ENCODE measurements at places on chromosomes 3 and 15. TPM values are rescaled to one million over a fixed set of nuclear protein-coding genes. Genes with fewer than 3 reads are reported as not detected.

Gene SNURF
- total RNA-seq: 42.7 TPM

Gene RBSN
- 17.7 TPM for total RNA-seq

DNA sequence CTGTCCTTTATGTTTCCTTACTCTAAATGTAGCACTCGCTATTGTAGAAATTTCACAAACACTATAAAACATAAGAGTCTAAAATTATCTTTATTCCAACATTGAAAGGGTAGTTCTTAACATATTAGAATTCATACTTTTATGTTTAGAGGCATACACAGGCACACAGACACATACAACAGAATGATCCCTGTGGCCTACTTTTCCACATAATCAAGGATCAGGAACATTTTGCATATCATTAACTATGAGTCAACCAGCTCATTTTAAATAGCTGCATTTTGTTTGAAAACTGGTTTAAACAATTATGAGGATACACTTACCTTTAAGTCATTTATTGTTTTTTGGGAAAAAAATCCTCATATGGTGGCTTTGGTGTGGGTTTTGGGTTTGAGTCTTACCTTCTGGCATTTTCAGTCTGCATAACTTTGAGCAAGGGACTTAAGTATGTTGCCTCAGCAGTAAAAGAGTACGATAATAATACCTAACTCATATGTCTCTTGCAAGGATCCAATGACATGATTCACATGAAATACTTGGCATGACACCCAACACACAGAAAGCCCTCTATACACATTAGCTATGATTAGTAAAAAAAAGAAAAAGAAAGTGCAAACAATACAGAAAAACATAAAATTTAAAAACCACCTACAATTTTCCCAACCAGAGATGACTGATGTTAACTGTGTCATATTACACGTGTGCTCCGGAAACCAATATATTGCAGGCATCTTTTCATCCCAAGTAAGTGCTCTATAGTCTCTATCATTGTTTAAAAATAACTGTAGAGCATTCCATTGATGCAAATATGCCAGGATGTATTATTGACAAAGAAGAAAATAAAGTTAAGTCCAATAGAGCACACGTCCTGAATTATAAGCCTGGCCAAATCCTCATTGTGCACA is 213.1 kb upstream of the ADAMTS9 start:
- DNase-seq: no peak

DNA sequence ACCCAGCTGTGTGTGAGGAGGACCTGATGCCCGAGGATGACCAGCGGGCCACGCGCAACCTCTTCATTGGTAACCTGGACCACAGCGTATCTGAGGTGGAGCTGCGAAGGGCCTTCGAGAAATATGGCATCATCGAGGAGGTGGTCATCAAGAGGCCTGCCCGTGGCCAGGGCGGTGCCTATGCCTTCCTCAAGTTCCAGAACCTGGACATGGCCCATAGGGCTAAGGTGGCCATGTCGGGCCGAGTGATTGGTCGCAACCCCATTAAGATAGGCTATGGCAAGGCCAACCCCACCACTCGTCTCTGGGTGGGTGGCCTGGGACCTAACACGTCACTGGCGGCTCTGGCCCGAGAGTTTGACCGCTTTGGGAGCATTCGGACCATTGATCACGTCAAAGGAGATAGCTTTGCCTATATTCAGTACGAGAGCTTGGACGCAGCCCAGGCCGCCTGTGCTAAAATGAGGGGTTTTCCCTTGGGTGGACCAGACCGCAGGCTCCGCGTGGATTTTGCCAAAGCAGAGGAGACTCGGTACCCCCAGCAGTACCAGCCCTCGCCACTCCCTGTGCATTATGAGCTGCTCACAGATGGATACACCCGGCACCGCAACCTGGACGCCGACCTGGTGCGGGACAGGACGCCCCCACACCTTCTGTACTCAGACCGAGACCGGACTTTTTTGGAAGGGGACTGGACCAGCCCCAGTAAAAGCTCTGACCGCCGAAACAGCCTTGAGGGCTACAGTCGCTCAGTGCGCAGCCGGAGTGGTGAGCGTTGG is 1.5 kb downstream of the RBM15B start:
- no peak for DNase-seq

DNA sequence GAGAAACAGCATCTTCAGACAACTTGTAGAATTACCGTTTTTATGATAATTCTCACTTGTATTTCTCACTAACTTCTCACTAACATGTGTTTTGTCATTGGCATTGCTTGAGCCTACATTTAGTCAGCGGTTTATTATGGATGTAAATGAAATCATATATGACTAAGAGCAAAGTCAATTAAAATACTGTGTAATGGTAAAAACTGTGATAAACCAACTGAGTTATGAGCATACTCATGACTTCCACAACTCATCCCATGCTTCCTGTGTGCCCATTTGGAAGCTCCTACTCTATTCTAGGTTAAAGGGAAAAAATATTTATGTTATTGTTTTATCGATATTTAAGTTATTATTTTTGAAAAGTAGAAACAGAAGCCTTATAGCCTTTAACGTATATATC is 12.8 kb downstream of the PXK start:
- DNase-seq: no peak

DNA sequence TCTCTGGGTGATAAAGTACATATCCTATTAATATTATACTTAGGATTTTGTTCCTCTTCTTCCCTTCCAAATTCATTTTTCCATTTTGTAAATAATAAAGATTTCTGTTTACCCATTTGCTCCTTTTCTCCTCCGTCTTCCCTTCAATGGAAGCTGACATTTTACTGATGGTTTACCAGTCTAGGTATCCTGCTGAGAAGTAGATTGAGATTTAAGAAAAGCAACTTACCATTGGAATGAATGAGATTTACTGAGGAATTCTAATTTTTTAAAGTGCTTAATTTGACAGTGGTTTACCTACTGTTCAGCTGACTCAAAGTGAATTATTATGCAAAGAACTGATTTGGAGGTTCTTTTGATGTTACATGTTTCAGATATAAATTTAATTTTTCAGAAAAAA is 2.4 kb downstream of the C15orf61 start:
- DNase-seq: no peak

DNA sequence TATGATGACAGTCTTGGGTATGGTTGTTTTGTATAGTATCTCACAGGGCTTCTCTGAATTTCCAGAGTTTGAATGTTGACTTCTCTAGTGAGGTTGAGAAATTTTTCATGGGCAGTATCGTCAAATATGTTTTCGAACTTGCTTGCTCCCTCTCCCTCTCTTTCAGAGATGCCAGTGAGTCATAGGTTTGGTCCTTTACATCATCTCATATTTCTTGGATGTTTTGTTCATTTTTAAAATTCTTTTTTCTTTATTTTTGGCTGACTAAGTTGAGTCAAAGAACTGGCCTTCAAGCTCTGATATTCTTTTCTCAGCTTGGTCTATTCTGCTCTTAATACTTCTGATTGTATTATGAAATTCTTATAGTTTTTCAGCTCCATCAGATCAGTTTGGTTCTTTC is 282.3 kb upstream of the NECTIN3 start:
- DNase-seq: no peak

DNA sequence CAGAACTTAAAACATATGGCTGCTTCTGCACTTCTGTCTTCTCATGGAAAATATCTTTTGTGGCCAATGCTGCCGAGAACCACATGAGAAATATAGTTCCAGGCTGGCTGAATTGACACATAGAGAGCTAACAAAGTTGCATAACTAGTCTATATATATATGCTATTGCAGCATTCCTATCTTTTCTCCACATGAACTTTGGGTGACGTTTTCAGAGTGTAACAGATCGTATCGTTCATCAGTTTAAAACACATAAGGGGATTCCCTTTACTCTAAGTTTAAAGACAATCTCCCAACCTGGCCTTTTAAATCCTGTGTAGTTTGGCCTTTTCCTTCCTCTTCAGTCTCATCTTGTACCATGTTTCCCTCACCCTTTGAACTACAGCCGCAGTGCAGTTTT is 394.2 kb upstream of the CBLB start:
- no peak for DNase-seq

GRCh38 chr3:19934098-19934566 is at the start of gene EFHB:
TSS of gene EFHB (minus strand) at chr3:19934217. CDS start at chr3:19934018, 199 bp downstream.
- peak; percentile 3 for DNase-seq

DNA sequence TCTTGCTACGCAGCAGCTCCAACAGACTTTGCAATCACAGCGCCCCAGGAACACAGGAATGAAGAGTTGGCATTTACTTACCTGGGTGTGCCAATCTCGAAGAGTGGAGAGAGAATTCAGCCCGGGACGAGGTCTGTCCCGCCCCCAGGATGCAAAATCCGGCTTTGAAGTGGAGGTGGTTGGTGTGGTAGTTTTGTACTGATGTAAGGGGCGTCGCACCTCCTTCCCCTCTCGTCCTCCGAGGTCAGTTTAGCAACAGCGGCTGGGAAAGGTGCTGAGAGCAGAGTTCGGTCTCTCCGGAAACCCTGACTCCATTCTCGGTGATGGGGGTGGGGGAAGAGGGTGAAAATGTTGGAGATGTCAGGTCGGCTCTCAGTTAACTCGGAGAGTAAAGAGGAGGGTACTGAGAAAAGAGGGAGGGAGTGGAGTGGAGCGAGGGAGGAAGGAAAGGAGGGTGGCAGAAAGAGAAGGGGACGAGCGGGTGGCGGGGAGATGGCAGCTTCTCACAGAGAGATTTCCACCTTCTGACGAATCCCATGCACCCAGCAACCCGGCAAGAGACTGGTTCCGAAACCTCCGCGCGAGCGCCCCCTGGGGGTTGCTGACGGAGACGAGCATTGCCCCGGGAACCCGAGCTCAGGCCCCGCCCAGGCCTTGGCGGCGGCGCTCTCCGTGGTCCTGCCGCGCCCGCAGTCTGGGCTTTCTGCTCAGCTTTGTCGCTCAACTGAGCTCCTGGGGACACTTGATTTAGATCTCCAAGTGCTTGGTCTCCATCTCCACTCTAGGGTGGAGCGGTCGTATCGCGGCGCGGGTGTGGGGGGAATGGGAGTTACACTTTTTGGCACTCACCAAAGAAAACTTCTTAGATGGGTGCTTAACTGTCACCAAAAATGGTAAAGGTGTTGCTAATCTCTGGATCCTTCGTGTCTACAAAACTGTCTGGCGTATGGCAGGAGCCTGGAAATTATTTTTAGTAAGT is at the start of gene CPNE4:
TSS of gene CPNE4 (minus strand) at position 529 of the 979 bp plus-strand sequence.
- peak; percentile 65 for DNase-seq

DNA sequence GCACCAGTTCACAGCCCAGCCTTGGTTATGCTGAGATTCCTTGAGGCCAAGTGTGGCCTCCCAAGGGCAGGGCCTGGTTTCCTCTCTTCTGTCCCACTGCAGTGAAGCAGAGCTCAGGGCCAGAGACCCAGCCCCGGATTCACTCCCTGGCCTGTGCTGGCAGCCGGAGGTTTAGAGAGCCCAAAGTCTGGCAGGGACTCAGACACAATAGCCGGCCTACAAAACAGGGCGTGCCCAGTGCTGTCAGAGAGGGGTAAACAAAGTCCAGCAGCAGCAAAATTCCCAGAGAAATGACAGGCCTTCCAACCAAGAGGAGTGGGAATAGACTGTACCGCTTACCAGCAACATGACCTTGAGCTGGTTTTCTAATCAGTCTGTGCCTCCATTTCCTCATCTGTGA is 14.0 kb downstream of the VIPR1 start:
- no peak for DNase-seq

- no peak for DNase-seq
Observed at GRCh38 chr15:48466820-48467219, 135.6 kb downstream of the DUT start.

Data from lung microvascular endothelial cell (primary cell).